ENCODE measurements at places on chromosomes 7 and 10.

- DNase-seq = no peak
Measured at GRCh38 chr7:28346256-28346655, 66.1 kb upstream of the CREB5 start.

GRCh38 chr7:46486256-46487206 lies 565.5 kb upstream of the IGFBP3 start:
- no peak for DNase-seq

DNA sequence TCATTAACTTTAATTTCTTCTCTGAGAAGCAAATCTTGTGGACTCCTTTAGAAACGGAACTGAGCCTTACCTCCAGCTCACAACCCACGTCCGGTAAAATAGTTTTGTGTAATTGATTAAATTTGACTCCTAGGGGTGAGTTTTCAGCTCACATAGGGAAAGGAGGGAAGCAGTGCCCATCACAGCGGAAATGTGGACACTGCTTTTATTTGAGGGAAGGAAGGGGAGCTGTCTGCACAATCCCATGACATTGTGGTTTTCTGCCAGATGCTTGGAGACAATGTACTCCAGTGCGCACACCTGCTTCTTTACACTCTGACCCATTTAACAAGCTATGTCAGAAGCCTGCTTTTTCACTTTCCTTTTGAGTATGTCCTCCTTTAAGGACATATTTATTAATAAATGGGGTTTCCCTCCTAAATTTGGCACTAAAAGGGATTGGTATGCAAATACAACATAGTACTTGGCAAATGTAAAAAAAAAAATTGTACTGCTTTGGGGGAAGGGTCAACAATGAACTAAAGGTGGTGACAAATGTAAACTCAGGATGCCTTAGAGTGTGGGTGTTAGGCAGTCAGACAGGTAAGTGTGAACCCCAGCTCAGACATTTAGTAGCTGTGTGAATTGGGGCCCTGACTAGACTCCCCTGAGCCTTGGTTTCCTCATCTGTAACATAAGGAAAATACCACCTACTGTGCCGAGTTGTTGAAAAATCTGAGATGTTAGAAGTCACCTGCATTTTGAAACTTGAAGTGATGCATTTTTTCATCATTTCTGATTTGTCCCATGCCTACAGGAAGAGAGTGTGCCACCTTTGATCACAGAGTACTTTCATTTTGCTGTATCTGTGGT lies 90.2 kb upstream of the KLF6 start:
- DNase-seq = no peak

DNA sequence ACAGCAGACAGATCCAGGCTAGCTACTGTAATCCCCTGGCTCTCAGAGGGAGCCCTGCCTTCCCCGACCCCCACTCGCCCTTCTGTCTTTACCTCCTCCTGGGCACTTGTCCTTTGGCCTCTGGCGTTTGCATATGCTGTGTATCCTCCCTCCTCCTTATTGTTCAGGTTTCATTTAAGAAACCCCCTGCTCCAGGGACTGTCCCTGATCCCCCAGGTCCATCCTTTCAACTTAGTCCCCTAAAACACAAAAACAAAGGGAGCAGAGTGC lies 25.7 kb downstream of the GRID1 start:
- DNase-seq = no peak

GRCh38 chr7:42720012-42720411 lies 191.9 kb downstream of the C7orf25 start:
- no peak for DNase-seq

GRCh38 chr10:112338957-112339356 lies 35.0 kb upstream of the ACSL5 start:
- DNase-seq = no peak

DNA sequence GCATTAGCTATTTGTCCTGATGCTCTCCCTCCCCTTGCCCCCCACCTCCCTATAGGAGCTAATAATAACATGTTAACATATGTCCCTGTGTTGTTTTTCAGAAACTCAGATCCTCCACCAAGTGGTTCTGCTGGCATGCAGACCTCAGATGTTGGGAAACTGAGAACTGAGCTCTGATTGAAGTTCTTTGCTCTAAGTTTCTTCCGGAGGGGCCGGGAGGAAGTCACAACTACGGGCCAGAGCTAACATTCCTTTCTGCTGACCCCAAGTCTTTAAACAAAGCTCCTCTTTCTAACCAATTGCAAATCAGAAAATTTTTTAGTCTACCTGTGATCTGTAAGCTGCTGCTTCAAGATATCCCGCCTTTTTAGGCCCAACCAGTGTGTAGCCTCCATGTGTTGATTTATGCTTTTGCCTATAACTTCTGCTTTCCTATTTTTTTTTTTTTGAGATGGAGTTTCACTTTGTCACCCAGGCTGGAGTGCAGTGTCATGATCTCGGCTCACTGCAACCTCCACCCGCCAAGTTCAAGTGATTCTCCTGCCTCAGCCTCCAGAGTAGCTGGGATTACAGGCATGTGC lies 66.6 kb downstream of the LYZL1 start:
- no peak for DNase-seq

- no peak for DNase-seq
Measured at GRCh38 chr10:6050801-6051445, 11.2 kb downstream of the IL2RA start.

DNA sequence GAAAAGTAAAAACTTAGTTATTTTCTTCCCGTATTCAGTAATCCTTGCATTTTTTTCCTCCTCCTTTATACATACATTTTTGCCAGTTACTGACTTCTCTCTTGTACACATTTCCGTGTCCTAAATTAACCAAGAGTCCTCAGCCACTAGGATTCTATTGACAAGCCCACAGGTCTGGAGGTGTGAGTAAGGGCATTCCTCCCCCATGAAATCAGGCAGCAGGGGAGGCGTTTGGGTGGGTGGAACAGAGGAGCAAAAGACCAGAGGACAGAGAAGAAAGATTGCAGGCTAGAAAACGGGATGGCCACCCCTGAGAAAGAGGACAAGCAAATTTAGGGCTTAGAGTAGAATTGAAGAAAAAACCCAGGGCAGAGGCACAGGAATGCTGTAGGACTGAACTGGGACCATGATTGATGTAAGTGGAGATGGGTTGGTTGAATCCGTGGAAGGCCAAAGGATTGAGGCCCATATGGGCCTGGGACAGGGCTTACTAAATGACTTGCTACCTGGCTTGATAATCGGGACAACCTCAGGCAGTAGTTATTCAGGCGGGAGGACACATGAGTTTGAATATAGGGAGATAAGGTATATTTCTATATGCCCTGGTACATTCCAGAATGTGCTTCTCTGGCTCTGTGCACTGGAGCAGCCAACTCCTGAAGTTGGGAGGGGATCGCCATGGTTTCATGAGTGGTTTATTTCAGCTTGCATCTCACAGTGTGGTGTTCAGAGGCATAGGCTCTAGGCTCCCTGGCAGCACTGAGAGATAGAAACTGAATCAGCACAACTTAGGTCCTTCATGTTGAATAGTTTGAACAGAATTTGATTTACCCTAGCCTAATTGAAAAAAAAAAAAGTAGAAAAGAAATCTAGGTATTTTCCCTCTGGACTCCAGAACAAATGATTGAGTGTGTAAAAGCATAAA lies 28.0 kb downstream of the IKZF1 start:
- DNase-seq = no peak

Data from cortex of kidney (tissue), 1 donor.